ENCODE measurements at places on chromosomes 16 and 17. TPM values are rescaled to one million over a fixed set of nuclear protein-coding genes. Genes with fewer than 3 reads are reported as not detected.

The COPS3 gene
- polyA plus RNA-seq = 37.9 TPM

The MED9 gene
- 12.2 TPM for polyA plus RNA-seq

The EVPLL gene
- 0.09 TPM for polyA plus RNA-seq

The HP gene
- polyA plus RNA-seq = 43.5 TPM

The OR3A3 gene
- not detected for polyA plus RNA-seq

The TBC1D3 gene
- 0.07 TPM for polyA plus RNA-seq

The TBX6 gene
- polyA plus RNA-seq = 3.6 TPM

The C16orf96 gene
- polyA plus RNA-seq = 0.31 TPM

The KRTAP3-1 gene
- polyA plus RNA-seq = 0.19 TPM

The CDYL2 gene
- 1.1 TPM for polyA plus RNA-seq

Data from pancreas (tissue), 10 donors.